ENCODE measurements at places on chromosomes 7 and 10. TPM values are rescaled to one million over a fixed set of nuclear protein-coding genes. Genes with fewer than 3 reads are reported as not detected.

HTR5A gene
- not detected for total RNA-seq

PIP gene
- not detected for total RNA-seq

CALCR gene
- not detected for total RNA-seq

ZNRF2 gene
- total RNA-seq: 42.4 TPM

GRCh38 chr7:67407392-67408071 lies 410.9 kb downstream of the TYW1 start:
- H3K4me3 ChIP-seq: no peak overlapping the region
- no peaks in the 10 kb centered on the region for H3K36me3 ChIP-seq
- no peak for DNase-seq
- H3K27ac ChIP-seq: no peak overlapping the region

GRCh38 chr10:131569851-131570715 lies 258.6 kb upstream of the TCERG1L start:
- H3K4me1 ChIP-seq: no peaks in the 10 kb centered on the region
- H3K4me3 ChIP-seq: no peak overlapping the region
- H3K36me3 ChIP-seq: no peaks in the 10 kb centered on the region
- H3K27ac ChIP-seq: no peak overlapping the region
- DNase-seq: peak; percentile 11

GRCh38 chr7:152180587-152180986 lies 155.1 kb downstream of the GALNT11 start:
- no peak overlapping the region for H3K27ac ChIP-seq
- no peak for DNase-seq
- H3K27me3 ChIP-seq: no peaks in the 10 kb centered on the region
